Central memory CD4-positive, alpha-beta T cell (primary cell): ENCODE measurements at places on chromosomes 2 and 18.

GRCh38 chr2:215974700-215975429 is 38.5 kb downstream of the MREG start:
- no peak for DNase-seq

GRCh38 chr2:156537141-156537540 is 101.0 kb downstream of the GPD2 start:
- DNase-seq = no peak

GRCh38 chr18:50432915-50433314 is 58.1 kb downstream of the SKA1 start:
- no peak for DNase-seq

GRCh38 chr2:234162861-234163260 is 112.4 kb downstream of the SPP2 start:
- DNase-seq = no peak

DNA sequence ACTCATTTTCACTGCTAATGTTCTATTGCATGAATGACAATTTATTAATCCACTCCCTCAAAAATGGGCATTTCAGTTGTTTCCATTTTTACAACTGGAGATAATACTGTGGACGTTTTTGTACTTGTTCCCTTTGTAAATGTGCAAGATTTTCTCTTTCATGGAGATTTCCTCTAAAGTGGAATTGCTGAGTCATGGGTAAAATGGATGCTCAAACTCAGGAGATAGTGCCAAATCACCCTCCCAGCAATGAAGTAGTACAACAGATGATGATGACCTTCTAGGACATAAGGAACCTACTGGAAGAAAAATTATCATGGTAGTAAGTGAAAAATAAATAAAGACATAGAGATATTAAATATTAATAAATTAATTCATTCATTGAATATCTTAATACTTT is 460.8 kb upstream of the CHST9 start:
- DNase-seq = no peak

DNA sequence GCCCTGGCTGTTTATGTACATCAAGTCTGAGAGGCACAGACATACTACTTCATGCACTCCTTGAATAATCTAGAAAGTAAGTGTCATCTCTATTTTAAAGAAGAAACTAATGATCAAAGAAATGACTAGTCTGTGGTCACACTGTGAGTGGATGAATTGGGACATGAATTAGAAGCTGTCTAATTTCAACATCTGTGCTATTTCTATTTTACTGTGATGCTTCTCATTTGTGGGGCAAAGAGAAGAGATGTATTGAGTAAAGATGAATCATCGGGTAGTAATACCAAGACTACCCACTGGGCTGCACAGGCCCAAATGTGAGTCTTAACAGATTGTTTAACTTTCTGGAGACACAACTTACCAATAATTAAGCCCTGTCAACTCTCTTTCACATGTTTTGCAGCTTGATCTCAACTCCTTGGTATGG is 42.4 kb upstream of the MTIF2 start:
- no peak for DNase-seq

DNA sequence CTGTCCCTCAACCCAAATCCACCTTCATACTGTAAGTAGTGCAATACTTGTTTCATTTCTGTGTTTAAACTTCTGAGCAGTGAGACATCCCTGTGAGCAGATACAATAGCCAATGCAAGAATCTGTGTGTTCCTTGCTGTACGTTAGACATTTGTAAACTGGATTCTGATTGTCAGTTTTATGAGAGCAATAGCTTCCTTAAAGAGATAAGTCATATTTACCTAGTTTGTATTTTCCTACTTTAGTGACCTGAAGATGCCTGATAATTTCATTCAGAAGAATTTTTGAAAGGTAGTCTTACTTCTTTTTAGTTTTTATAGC is 90.7 kb downstream of the DPP4 start:
- no peak for DNase-seq

DNA sequence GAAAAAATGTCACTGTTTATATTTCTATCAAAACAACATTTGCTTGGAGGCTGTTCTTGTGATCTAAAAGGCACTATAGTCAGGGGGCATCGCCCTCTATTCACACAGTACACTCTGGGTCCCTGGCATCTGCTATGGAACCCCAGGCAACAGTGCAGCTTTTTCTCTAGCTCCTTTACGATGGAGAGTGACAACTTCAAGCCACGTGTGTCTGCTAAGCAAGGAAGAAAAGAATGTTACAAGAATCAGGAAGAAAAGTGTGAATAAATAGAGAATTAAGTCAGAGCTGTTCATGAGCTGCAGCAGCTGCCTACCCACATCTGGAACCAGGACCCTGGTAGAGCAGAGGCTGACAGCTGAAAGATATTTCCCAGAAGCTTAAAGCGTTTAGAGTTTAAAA is 11.2 kb downstream of the RND3 start:
- DNase-seq = no peak

- DNase-seq = no peak
Measured at GRCh38 chr2:32222966-32223365, 41.7 kb downstream of the NLRC4 start.

DNA sequence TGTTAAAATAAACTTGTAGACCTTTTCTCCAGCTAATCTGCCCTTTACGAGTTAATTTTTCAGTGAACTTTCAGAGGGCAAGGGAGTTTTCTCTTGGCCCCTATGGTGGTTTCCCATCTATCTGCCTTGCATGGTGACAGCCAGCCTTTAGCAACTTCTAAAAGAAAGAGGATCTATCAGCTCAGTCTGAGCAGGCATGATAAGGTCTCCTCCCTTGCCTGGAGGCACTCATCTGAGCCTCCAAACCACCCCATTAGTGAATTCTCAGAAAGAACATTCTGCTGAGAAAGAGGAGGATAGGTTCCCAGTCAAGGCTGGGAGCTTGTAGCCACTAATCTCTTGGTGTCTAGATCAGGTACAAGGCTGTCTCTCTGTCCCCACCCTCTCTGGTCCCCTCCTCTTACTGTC is 10.7 kb upstream of the GYPC start:
- no peak for DNase-seq

DNA sequence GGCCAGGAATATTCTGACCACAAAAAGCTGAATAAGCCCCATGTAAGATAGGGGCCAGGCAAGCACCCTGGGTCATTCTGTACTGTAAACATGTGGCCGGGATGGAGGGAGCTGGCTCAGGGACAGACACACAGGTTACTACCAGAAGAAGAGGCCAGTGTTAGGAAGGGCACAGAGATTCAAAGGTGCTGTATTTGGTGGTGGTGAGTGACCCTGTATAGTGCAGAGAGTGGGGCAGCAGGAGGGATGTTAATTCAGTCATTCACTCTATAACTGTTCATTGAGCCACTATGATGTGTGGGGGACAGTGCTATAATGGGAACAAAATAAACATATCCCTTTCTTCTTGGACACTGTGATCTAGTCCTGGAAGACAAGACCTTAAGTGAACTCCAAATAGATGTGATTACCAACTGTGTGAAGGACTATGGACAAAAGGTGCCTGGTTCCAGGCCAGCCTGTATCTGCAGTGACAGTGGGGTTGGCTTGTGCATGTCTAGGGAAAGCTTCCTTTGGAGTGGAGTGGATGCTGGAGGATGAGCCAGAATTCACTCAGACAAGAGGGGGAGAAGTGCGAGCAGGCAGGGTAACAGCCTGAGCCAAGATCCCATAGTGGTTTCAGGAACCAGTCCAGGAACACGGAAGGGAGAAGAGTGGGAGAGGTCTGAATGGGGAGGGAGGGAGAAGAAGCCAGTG is 8.3 kb downstream of the MOCOS start:
- DNase-seq = no peak

DNA sequence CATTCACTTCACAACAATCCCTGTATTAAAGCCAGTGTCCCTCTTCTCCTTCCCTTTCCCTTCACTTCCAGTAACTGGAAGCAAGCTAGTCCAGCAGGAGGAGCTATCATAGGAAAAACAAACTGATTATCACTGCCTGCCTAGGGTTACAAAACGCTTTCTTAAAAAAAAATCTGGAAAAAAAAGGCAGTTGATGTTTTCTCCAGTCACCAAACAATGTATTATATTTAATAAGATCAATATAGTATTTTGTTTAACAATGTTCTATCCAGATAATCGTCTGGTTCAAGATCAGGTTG is 78.8 kb upstream of the ITGB6 start:
- DNase-seq = no peak

GRCh38 chr2:23498943-23499342 is 114.0 kb downstream of the KLHL29 start:
- DNase-seq = no peak

DNA sequence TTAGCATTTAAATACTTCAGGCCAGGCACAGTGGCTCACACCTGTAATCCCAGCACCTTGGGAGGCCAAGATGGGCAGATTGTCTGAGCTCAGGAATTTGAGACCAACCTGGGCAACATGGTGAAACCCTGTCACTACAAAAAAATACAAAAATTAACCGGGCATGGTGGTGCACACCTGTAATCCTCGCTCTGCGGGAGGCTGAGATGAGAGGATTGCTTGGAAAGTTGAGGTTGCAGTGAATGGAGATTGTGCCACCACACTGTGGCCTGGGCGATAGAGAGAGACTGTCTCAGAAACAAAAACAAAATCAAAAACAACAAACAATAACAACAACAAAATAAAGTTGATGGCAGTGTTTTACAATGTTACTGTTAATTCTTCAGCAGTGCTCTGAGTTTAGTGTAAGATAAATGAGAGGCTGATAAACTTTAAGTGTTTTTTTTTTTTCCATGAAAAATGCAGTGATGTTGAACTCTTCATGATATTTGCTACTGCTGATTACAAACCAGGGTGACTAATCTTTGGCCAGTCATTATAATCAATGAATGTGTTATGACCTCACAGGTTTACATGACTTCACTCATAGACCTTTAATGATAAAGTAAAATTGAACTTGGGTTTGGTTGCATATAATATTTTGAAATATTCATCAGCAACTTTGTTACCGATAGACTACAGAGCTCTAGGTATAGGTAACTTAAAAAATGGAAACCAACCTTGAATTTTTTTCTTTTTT is 2.5 kb downstream of the ITGAV start:
- DNase-seq = no peak

DNA sequence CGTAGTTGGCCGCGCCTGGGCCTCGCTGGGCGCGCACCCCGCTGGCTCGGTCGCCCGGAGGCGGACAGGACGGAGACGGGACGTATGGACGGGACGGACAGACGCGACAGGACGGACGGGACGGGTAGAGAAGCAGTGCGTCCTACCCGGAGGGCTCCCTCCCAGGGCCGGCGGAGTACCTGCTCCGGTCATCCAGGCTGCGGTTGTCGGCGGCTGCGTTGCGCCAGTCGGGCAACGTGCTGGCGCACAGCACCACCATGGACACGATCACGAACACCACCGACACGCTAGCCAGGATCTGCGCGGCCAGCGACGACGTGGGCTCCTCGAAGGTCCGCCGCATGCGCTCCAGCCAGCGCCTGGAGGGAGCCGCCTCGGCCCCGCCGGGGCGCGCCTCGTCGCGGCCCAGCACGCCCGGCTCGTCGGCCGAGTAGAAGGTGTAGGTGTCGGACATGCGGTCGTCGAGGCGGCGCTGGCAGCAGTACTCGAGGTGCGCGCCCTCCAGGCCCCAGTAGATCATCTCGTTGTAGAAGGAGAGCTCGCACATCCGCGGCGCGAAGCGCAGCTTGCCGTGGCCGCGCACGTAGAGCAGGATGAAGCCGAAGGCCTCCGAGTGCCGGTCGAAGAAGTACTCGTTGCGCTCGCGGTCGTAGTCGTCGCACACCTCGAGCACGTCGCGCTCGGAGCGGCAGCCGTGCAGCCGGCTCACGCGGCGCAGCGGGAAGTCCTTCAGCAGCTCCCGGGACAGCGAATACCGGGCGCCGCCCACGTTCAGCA is 903 bp downstream of the KCNG3 start:
- DNase-seq = peak; percentile 10

GRCh38 chr2:71789556-71790204 is 336.3 kb downstream of the DYSF start:
- no peak for DNase-seq

- DNase-seq = no peak
Measured at GRCh38 chr2:158619496-158619895, 162.7 kb downstream of the PKP4 start.
